Naive thymus-derived CD4-positive, alpha-beta T cell (primary cell): ENCODE measurements at places on chromosomes 5 and 9.

GRCh38 chr9:31334837-31335528 is 1049.5 kb upstream of the ACO1 start:
- DNase-seq, result no peak

DNA sequence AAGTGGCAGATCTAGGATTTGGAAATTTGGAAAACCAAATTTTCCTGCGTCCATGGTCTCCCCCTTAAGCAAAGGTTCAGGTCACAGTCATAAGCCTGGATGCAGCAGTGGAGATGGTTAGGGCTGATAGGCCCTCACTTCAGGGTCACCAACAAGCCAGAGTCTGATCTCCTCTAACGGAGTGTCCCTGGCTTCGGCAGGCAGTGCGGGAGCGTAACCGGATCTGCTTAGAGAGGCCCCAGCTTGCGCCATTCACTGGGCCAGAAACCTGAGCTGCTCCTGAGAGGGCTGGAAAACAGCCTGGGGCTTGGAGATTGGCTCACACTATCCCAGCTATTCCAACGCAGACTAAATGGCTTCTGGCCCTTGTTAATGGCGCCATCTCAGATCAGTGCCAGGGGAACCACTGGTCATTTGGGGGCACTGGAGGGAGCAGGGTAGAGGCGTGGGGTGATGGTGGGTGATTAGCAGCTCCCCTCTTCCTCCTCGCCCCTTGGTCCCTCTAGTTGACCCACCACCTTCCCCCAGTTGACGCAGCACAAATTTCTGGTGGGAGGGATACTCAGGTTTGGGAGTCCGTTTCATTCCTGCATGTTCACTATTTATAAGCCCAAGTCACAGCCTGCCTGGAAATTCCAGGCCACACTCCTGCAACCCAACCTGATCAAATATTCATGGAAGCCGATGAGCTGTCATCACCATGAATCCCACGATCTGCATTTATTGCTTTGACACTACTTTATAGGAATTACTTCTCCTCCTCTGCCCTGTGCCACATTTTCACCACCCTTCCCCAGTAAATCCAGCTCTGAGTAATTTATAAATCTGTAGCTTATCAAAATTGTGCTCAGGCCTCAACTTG is 134.6 kb upstream of the CPEB4 start:
- DNase-seq, result no peak

DNA sequence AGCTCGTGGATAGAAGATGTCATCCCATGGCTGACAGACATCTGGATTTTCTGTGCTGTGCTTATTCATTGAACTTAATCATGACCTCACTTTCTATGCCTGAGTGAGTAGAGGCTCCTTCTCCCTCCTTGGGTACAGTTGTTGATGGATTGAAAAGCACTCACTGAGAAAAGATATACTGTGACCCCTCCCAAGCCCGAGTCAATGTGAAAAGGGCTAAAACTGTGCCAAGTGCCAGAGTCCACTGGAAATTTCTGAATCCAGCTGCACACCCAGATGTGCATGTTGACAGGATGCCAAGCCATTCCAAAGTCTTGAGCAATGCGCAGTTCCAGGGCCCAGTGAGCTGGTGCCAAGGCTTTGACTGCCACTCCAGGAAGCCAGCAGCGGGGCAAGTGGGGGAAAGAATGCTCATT is 473.0 kb downstream of the NTRK2 start:
- DNase-seq, result no peak

DNA sequence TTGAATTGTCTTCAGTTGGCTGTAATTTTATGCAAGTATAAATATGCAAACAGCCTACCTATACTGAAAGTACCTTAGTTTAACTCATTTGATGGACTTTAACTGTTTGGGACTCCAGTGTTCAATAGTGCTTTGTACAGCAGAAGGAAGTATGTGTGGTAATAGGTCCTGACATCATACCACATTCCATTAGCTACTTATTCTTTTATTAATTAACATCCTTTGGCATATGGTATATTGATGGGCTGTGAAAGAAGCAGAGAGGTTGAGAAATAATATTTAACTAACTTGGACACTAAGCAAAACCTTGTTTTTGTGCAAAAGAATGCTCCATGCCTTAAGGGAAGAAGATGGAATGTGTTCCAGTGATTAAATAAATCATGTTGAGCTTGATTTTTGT is 97.6 kb upstream of the SEMA6A start:
- no peak for DNase-seq

- peak; percentile 35 for DNase-seq
Observed at GRCh38 chr5:56480705-56481427, 247.7 kb upstream of the ANKRD55 start.

GRCh38 chr5:55547781-55548180 is 13.0 kb upstream of the PLPP1 start:
- no peak for DNase-seq

GRCh38 chr9:76136986-76137385 is 246.5 kb downstream of the PCSK5 start:
- DNase-seq, result no peak

DNA sequence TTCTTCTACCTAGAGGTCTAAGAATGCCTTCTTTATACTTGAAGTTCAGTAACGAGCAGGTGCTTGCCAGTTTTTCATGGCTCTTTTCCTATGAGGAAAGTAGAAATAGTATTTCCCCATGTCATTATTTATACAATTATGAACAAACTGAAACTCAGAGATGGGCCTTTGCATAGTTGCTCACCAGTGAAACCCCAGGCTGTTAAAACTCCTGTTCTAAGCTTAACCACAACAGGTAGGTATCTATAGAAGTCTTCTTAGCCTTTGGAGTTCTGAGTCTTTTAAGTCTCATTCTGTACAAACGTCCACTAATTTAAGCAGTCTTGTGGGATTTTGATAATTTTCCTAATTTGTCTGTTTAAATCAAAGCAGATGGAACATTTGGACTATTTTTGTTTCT is 90.1 kb downstream of the STARD4 start:
- no peak for DNase-seq

- DNase-seq, result peak; percentile 15
Observed at GRCh38 chr5:81425569-81425968, 31.6 kb upstream of the ACOT12 start.

GRCh38 chr5:82396871-82397514 is 118.8 kb upstream of the RPS23 start:
- DNase-seq, result no peak

- no peak for DNase-seq
Observed at GRCh38 chr9:100160021-100160420, 61.0 kb downstream of the INVS start.

- no peak for DNase-seq
Observed at GRCh38 chr5:145243016-145243415, 592.1 kb downstream of the PRELID2 start.

DNA sequence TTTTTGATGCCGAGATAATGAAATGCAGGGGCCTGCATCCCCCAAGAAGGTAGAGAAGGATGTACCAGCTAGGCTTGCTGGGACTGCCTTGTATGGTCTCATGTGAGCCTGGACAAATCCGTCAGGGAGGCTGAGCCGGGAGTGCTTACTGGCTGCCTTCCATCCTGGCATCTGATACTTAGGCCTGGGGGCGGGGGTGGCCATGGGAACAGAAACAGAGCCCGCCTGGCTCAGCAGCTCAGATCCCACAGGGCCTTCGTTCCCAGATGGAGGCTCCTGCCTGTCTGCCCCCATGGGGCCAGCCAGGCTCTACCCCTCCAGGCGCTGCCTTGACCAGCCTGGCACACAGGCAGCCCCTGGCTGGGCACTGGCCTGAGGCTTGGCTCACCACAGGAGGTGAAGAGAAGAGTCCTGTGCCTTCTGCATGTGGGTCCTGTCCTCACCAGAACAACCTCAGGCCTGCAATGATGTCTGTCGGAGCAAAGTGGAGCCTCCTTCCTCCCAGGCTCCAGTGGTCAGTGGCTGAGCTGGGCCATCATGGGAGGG is 10.5 kb upstream of the SPATA31E1 start:
- DNase-seq, result no peak

- DNase-seq, result no peak
Observed at GRCh38 chr5:138869763-138870500, 5.2 kb downstream of the LRRTM2 start.

DNA sequence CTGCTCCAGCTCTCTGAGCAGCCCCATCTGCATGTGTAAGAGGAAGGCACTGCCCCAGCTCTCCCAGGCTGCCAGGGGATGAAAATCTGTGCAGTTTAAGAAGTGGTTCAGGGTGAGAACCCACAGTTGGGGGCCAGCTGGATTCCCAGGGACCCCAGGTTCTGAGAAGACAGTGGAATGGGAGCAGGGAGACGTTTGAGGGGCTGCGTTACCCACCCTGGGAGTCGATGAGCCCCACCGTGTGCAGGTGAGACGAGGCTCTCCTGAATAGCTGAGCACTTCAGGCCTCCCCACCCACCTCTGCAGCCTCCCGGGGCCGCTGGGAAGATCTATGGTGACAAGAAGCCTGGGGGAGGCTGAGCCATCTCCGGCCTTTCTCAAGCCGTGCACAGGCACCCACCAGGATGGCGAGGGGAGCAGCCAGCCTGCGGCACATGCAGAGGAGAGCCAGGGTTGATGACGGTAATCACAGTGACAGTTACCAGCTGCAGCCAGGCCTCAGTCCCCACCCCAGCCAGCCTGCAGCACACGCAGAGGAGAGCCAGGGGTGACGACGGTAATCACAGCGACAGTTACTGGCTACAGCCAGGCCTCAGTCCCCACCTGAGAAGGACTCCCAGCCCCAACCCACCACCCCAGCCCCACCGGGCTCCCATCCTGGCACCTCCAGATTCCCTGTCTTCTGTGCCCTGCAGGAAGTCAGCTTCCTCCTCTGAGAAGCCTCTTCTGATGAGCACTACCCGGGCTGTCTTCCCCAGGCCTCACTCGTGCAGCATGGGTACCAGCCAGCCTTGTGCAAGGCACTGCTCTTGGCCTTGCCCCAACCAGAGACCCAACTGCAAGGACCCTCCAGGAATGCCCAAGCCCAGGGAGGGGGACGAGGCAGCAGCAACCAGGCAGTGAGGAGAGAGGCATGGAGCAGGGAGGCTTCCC is 150.8 kb upstream of the PPP1R26 start:
- no peak for DNase-seq

GRCh38 chr9:131801810-131802209 is 61.9 kb upstream of the RAPGEF1 start:
- no peak for DNase-seq

- no peak for DNase-seq
Observed at GRCh38 chr9:137986268-137987099, 108.9 kb downstream of the CACNA1B start.

GRCh38 chr9:70553707-70554673 is 139.5 kb upstream of the KLF9 start:
- no peak for DNase-seq

DNA sequence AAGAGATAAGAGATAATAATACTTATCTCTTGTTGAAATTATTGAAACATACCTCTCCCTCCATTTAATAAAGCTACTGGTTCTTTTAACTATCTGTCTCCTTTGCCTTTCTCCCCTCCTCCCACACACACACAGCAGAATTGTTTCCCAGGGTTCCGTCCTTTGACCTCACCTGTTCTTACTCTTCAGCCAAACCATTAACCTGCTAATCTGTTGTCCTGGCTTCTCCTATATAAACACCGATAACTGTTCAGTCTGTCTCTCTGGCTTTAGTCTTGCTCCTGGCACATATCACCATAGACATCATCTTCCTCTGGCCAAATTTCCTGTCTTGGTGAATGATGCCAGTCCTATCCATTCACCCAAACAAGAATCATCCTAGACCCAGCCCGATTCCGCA is 7.7 kb downstream of the RHOBTB3 start:
- no peak for DNase-seq

DNA sequence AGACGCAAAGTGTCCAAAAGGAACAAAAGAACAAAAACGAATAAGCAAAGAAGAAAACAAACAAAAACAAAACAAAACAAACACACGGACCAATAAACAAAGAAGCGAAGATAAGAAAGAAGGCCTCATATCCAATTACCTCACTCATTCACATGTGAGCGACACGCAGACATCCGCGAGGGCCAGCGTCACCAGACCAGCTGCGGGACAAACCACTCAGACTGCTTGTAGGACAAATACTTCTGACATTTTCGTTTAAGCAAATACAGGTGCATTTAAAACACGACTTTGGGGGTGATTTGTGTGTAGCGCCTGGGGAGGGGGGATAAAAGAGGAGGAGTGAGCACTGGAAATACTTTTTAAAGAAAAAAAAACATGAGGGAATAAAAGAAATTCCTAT is 28.3 kb upstream of the WWC1 start:
- no peak for DNase-seq

GRCh38 chr9:136995362-136995761 is 1.0 kb downstream of the CLIC3 start:
- DNase-seq, result no peak

GRCh38 chr9:112200711-112201110 is 25.6 kb upstream of the SUSD1 start:
- no peak for DNase-seq

- no peak for DNase-seq
Observed at GRCh38 chr5:170246126-170246870, 13.5 kb downstream of the C5orf58 start.

GRCh38 chr5:129935626-129936025 is 31.4 kb downstream of the CHSY3 start:
- DNase-seq, result no peak

- no peak for DNase-seq
Observed at GRCh38 chr9:20310024-20310423, 312.3 kb downstream of the MLLT3 start.

DNA sequence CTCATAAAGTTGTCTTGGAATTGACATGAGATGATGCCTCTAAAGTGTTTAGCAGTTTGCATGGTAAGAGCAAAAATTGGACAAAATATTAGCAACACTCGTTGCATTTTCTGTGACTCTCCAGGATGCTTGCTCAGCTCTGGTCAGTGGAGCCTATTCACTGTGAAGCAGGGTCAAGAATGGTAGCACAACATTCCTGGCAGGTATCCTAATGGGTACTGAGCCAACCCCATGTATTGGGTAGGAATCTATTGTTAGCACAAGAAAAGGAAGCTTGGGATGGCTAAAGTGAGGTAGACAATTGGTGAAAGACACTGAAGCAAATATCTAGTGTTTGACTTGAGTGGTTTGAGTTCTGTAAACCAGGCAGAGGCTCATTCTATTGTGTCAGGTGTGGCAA is 10.4 kb upstream of the ACTBL2 start:
- DNase-seq, result no peak

DNA sequence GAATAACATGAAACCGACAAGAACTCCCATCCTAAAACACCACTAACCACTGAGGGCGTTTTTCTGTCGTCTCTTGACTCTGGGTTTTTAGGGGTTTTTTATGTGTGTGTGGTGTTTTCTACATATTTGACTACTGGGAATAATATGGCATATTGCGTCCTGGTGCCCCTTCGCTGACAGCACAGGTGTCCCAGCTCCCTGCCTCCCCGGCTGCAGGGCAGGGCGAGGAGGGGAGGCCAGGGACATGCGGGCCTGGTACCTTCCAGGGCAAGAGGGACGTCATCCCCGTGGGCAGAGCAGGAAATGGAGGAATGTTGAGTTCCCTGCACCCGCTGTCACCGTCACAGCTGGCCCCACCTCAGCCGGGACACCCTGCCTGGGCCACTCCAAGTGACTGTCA is 34.8 kb downstream of the VAV2 start:
- DNase-seq, result no peak

- DNase-seq, result no peak
Observed at GRCh38 chr9:2506321-2506720, 115.3 kb upstream of the VLDLR start.
